D341Med (cell line): ENCODE measurements at places on chromosomes 7 and 10.

DNA sequence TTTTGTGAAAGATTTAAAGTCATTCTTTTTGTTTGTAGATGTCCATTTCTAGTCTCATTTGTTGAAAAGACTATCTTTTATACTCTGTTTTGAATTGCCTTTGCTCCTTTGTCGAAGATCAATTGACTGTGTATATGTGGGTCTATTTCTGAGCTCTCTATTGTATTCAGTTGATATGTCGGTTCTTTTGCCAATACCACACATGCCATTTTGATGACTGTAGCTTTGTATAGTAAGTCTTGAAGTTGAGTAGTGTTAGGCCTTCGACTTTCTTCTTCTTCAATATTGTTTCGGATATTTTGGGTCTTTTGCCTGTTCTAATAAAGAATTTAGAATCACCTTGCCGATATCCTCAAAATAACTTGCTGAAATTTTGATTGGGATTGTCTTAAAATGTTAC is 104.5 kb downstream of the CCSER2 start:
- DNase-seq, result no peak

GRCh38 chr7:90580051-90580450 is 16.1 kb upstream of the CDK14 start:
- no peak for DNase-seq

DNA sequence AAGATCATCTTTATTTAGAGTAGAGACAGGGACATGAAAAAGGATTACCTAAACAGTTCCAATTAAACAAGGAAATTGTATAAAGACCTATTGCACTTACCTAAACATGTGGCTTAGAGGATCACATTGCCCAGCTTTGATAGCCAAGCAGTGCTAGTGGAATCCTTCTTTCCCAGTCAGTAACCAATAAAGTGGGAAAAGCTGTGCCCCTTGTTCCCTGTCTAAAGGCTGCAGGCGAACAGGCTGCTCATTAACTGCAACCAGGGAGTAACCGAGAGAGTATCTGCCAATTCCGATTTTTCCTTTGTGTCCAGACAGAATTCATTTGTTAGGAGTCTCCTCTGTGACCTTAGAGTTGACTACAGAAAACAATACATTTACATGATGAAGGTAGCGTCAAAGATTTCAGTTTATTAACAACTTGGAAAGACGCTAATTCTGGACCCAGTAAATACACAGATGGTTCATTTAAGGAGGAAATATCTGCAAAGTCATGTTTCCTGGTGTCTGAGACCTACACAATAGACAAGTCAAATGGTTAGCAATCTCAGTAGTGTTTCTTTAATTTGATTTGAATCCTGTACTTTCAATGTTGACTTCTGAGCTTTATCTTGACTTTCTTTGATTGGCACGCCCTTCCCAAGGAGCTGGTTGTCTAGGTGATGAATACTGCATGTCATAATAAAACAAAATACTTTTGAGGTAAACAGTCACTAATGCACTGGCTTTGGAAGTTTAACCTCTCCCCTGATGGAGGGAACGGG is 57.3 kb upstream of the MET start:
- DNase-seq, result no peak

- DNase-seq, result peak; percentile 41
These were observed 461.0 kb upstream of the NRG3 start for GRCh38 chr10:81414038-81414437.

- no peak for DNase-seq
These were observed 65.9 kb upstream of the LRRN3 start for GRCh38 chr7:111025006-111025405.

GRCh38 chr7:107701191-107701590 is 40.6 kb downstream of the SLC26A4 start:
- DNase-seq, result no peak

DNA sequence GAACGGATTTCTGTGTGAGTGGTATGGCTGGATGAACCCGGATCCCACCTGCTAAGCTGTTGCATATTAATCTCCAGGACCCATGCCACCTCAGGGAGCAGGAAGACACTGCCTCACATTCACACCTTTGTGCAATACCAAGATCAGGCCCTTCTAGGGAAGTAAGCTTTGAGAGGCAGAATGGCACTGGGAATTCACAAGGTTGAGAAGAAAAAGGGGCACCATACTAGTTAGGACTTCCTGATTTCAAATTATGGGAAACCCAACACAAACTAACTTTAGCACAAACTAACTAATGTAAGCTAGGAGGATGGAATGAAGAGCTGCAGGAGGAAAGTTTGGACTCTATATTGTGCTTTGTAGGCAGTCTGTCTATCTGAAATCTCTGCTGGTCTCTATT is 71.3 kb downstream of the TBXAS1 start:
- no peak for DNase-seq

- no peak for DNase-seq
These were observed 302.0 kb downstream of the TWIST1 start for GRCh38 chr7:18815261-18815960.

DNA sequence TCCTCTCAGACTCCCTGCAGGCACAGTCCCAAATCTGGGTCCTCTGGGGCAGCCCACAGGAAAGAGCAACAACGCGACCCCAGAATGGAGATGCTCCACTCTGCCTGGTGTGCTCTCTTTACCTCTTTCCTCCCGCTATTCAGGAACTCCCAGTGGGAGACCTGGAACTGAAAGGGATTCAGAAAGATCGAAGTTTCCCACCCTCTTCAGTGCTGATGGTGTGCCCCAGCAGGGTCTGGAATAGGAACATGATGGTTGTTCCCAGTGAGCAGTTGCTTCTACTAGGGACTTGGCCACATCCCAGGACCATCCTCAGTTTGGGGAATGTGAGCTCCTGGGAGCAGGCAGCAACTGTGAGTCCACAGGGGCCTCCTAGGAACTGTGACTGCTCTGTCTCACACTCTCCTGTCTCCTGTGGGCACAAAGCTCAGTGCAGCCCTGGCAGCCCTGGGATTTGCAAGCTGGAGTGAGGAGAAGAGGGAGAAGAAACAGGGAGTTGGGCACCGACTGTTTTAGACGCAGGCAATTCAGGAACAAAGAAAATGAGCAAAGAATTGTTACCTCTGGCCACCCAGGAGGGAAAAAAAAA is 17.9 kb downstream of the OR6V1 start:
- DNase-seq, result no peak

DNA sequence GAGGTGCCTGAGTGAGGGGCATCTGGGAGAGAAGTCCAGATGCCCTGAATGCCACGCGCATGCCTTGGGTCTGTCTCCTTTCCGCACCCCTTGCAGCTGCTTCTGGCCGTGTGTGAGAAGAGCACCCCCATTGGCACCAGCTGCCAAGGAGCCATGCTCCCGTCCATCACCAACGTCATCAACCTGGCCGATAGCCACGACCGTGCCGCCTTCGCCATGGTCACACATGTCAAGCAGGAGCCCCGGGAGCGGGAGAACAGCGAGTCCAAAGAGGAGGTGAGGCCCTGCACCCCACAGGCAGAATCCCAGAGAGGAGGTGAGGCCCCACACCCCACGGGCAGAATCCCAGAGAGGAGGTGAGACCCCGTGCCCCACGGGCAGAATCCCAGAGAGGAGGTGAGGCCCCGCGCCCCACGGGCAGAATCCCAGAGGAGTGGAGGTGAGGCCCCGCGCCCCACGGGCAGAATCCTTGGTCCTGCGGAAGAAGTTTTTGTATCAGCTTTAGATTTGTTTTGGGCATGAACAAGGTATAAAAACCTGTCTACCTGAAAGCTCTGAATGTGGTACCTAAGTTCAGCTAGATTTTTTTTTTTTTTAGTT is 91.8 kb downstream of the TRRAP start:
- DNase-seq, result no peak

DNA sequence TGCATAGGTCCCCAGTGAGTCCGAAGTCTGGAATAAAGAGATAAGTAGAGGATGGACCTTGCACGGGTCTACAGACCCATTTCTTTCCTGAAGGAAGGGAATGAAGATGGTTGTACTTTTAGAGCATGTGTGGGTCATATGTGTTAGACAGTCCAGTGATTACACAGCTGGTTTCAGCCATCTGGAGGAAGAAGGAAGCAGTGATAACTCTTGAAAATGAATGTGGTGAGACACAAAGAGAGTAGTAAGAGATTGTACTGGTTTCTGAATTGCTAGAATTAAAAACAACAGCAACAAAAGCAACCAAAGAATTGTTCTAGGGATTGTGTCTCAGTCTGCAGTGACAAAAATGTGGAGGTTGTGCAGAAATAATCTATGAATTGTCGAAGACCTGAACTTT is 258.9 kb downstream of the SUGCT start:
- no peak for DNase-seq

- no peak for DNase-seq
These were observed 284.5 kb upstream of the KLF6 start for GRCh38 chr10:4069491-4069890.

GRCh38 chr10:12533151-12533550 is 183.8 kb downstream of the CAMK1D start:
- DNase-seq, result no peak

DNA sequence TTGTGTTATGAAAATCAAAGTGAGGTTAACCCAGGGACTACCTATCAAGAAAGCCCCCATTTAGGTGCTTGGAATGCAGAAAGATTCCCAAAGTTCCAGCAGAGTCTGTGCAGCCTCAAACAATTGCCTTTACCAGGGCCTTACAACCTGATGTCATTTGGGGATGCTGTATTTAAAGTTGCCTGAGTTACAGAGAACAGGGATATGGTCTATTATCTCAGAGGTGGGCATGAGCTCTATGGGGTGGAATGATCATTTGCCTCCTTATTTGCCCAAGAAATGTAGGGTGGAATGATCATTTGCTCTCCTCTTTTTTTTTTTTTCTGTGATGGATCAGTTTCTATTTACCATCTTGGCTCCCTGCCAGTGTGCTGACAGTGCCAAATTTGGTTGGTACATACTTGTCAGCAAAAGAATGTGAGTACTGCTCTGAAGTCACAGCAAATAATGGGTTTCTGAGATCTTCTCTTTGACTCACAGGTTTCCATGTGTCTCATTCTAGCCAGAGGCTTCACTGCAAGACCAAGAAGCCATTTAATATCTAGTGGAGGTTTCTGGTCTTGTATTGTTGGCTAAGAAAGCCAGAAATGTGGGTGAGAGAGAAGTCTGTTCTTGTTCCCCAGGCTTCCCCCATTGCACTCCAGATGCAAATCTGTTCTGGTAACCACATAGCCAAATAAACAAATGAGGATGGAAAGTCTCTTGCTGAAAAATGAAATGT is 45.5 kb upstream of the ZNRF2 start:
- DNase-seq, result no peak

DNA sequence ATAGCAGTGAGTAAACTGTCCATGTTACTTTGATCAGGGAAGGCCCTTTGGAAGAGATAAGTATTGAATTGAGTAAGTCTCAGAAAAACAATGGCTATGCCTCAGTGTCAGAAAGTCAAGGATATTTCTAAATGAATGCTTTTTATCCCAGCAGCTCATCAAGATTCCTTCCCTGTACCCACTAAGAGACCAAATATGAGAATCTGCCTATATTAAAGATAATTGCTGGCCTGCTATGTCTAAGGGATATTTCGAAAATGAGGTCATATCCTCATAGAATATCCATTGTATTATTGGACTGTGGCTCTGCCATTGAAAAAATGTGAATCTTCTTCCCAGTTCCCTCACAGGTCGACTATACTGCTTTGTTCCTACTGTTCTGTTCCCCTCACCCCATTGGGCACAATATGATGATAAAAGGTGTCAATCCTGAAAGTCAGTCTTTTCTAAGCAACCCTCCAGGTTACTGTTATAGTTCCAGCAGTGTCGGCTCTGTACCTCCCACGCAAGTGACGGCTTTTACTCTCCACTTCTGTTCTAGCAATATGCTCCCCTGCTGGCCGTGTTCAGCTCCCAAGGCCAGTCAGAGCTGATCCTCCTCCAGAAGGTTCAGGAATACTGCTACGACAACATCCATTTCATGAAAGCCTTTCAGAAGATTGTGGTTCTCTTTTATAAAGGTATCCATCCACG is 51.7 kb downstream of the BZW2 start:
- DNase-seq, result no peak
